ENCODE measurements at places on chromosomes 5 and 9.

DNA sequence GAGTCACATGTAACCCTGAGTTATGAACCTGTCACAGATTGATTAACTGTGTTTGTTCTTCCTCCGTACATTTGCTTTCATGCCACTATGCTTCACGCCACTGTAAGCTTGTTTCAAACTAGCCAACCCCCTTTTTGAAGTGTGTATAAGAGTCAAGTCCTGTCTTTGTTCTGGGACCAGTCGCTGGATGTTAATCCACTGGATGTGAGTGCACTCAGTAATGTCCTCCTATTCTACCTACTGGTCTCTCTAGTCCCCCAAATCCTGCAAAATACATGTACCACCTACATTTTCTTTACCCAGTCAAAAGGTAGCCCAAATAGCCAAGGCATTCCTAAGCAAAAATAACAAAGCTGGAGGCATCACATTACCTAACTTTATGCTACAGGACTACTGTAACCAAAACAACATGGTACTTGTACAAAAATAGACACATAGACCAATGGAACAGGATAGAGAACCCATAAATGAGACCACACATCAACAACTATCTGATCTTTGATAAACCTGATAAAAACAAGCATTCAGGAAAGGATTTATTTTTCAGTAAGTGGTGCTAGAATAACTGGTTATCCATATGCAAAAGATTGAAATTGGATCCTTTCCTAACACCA lies 1139.1 kb upstream of the SEMA6A start:
- no peak for DNase-seq

GRCh38 chr9:69173497-69173890 lies 583 bp upstream of the TJP2 start:
- peak; percentile 16 for DNase-seq

- DNase-seq = peak; percentile 18
Observed at GRCh38 chr5:55407059-55407684, 99.4 kb downstream of the MTREX start.

DNA sequence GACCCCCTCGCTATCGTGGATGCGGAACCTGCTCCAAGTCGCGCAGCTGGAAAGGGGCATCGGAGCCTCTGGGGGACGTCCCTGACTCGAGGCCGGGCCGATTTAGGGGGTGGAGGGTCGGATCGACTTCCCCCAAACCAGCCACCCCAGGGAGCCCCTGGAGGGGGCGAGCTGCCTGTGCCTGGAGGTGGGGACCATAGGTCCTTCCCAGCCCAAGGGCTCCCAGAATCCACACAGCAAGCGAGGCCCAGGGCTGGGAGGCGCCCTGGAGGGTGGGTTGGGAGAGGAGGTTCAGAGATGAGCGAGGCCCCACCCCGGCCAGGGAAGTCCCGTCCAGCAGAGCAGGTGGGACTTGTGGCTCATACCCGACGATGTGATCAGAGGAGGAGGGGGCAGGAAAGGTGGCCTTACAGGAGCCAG lies 147.6 kb downstream of the GAPVD1 start:
- no peak for DNase-seq

DNA sequence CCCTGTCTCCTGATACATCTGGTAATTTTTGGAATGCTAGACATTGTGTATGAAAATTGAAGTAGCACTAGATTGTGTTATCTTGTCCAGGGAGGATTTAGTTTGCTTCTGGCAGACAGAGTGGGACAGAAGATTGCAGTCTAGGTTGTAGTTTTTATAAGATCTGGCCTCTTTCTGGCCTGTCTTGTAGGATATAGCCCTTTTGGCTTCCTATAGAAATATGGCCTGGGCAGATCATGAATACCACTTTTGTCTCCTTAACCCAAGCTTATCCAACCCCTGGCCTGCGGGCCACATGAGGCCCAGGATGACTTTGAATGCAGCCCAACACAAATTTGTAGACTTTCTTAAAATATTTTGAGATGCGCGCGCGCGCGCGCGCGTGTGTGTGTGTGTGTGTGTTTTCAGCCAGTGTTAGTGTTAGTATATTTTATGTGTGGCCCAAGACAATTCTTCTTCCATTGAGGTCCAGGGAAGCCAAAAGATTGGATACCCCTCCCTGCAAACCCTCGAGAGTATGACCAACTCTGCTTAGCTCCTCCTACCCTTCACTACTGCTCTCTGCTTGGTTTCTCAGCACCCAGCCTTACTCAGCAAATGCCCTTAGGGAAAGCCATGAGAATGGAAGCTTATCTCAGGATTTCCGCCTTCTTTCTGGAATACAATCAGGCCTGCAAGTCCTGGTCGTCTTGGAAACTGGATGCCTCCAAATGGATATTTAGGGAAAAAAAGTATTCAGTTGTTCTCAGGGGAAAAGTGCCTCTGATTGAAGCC lies 26.5 kb downstream of the ANKRD33B start:
- no peak for DNase-seq

GRCh38 chr5:176781638-176782570 lies 28.5 kb upstream of the UNC5A start:
- DNase-seq = no peak
